ENCODE measurements at places on chromosomes 2 and 18. TPM values are rescaled to one million over a fixed set of nuclear protein-coding genes. Genes with fewer than 3 reads are reported as not detected.

RASGRP3 gene
- 0.89 TPM for polyA plus RNA-seq

COL6A3 gene
- not detected for polyA plus RNA-seq

DCC gene
- not detected for polyA plus RNA-seq

CNNM3 gene
- 4.9 TPM for polyA plus RNA-seq

TGFA gene
- polyA plus RNA-seq: 1.7 TPM

TUBB8B gene
- 0.42 TPM for polyA plus RNA-seq

TOGARAM2 gene
- polyA plus RNA-seq: 0.23 TPM

CELF4 gene
- not detected for polyA plus RNA-seq

FNDC4 gene
- not detected for polyA plus RNA-seq

- no peak overlapping the region for H3K4me3 ChIP-seq
- peaks cover 82% of the 10 kb centered on the region for H3K27me3 ChIP-seq
Observed at GRCh38 chr2:229713371-229714079, 830 bp downstream of the DNER start.

DNA sequence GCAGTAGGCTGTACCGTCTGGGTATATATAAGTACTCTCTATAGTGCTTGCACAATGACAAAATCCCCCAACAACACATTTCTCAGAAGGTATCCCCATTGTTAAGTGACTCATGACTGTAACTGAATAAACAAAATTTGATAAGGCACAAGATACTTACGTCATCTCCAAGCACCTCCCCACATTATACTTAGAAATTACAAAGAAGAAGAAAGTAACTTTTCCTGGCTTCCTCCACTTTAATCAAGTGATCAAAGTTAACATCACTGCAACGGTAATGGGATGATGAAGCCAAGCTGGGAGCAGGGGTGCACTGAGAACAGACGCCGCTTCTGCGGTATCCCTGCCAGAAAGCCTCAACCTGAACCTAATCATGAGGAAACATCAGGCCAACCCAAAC is 9.7 kb downstream of the TNS1 start:
- no peak overlapping the region for H3K27ac ChIP-seq
- H3K4me3 ChIP-seq: no peak overlapping the region
- peaks cover 13% of the 10 kb centered on the region for H3K4me1 ChIP-seq

- H3K36me3 ChIP-seq: no peaks in the 10 kb centered on the region
- H3K27me3 ChIP-seq: no peaks in the 10 kb centered on the region
- no peak overlapping the region for H3K4me3 ChIP-seq
- H3K4me1 ChIP-seq: peaks cover 29% of the 10 kb centered on the region
- no peak overlapping the region for H3K27ac ChIP-seq
- DNase-seq: no peak
Observed at GRCh38 chr2:217086718-217087117, 226.9 kb upstream of the TNP1 start.

- no peaks in the 10 kb centered on the region for H3K27me3 ChIP-seq
- no peak overlapping the region for H3K4me3 ChIP-seq
- no peaks in the 10 kb centered on the region for H3K4me1 ChIP-seq
- DNase-seq: no peak
- peaks cover 11% of the 10 kb centered on the region for H3K36me3 ChIP-seq
Observed at GRCh38 chr2:233830111-233830802, 24.1 kb downstream of the HJURP start.

- no peak overlapping the region for H3K4me3 ChIP-seq
- H3K4me1 ChIP-seq: peaks cover 21% of the 10 kb centered on the region
- H3K27me3 ChIP-seq: no peaks in the 10 kb centered on the region
- H3K36me3 ChIP-seq: no peaks in the 10 kb centered on the region
- peak overlapping the region; percentile 76 for H3K27ac ChIP-seq
Observed at GRCh38 chr2:101781791-101782426, 84.4 kb downstream of the MAP4K4 start.

GRCh38 chr18:49521216-49521835 is 34.3 kb upstream of the C18orf32 start:
- no peak overlapping the region for H3K4me3 ChIP-seq
- no peaks in the 10 kb centered on the region for H3K27me3 ChIP-seq
- H3K36me3 ChIP-seq: no peaks in the 10 kb centered on the region

DNA sequence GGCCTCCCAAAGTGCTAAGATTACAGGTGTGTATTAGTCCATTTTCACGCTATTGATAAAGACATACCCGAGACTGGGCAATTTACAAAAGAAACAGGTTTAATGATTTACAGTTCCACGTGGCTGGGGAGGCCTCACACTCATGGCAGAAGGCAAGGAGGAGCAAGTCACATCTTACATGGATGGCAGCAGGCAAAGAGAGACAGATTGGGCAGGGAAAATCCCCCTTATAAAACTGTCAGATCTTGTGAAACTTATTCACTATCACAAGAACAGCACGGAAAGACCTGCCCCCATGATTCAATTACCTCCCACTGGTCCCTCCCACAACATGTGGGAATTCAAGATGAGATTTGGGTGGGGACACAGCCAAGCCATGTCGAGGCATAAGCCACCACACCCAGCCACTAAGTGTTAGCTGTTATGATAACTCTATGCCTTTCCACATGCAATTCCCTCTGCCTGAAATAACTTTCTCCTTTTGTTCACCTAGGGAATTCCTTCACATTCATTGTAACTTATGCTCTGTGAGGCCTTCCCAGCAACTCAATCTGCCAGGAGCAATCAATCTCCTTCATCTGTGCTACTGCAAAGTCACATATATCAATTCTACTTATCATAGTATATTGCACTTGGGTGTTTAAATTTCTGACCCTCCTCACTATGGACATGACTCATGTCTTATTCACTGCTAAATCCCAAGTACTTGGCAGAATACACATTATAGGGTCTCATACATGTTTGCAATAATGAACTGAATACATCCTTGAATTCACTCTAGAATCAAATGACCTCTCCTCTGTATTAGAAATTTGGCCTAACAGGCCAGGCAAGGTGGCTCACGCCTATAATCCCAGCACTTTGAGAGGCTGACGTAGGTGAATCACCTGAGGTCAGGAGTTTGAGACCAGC is 7.4 kb downstream of the MCEE start:
- no peaks in the 10 kb centered on the region for H3K27me3 ChIP-seq
- DNase-seq: no peak
- peaks cover 66% of the 10 kb centered on the region for H3K36me3 ChIP-seq
- H3K4me1 ChIP-seq: no peaks in the 10 kb centered on the region

- H3K27me3 ChIP-seq: no peaks in the 10 kb centered on the region
- no peak overlapping the region for H3K27ac ChIP-seq
- no peak overlapping the region for H3K4me3 ChIP-seq
- H3K4me1 ChIP-seq: no peaks in the 10 kb centered on the region
Observed at GRCh38 chr2:139031722-139032121, 251.5 kb upstream of the NXPH2 start.

- H3K4me1 ChIP-seq: peaks cover 8% of the 10 kb centered on the region
- no peak overlapping the region for H3K27ac ChIP-seq
- H3K27me3 ChIP-seq: no peaks in the 10 kb centered on the region
- no peak overlapping the region for H3K4me3 ChIP-seq
- H3K36me3 ChIP-seq: no peaks in the 10 kb centered on the region
Observed at GRCh38 chr2:44553456-44553855, 191.7 kb downstream of the CAMKMT start.

DNA sequence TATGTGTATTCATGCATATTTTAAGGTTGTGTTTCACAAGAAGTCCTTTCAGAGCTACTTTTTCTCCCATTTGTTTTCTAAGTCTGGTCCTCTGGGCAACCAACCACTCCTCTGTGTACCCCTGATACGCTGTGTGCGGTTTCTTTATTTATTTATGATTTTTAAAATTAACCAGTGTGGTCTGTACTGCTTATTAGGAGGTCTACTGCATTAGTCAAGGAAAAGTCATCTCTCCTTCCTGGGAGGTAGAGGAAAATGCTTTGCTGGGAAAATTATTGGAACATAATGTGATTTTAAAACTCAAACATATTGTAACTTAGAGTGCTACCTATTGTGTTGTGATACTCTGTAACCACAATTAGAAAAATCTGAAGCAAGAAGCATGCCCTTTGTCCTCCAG is 1404.3 kb downstream of the SUCLG1 start:
- H3K36me3 ChIP-seq: no peaks in the 10 kb centered on the region
- no peak overlapping the region for H3K27ac ChIP-seq
- no peak for DNase-seq
- no peak overlapping the region for H3K4me3 ChIP-seq

GRCh38 chr2:47984041-47984440 is 77.7 kb upstream of the FBXO11 start:
- H3K27me3 ChIP-seq: peaks cover 2% of the 10 kb centered on the region
- no peak overlapping the region for H3K4me3 ChIP-seq
- H3K27ac ChIP-seq: no peak overlapping the region
- H3K36me3 ChIP-seq: no peaks in the 10 kb centered on the region
